Left forelimb (tissue), 1 donor: ENCODE measurements at places on chromosomes 4 and X.

- no peak for DNase-seq
Observed at GRCh38 chrX:123590842-123591486, 141.9 kb downstream of the THOC2 start.

DNA sequence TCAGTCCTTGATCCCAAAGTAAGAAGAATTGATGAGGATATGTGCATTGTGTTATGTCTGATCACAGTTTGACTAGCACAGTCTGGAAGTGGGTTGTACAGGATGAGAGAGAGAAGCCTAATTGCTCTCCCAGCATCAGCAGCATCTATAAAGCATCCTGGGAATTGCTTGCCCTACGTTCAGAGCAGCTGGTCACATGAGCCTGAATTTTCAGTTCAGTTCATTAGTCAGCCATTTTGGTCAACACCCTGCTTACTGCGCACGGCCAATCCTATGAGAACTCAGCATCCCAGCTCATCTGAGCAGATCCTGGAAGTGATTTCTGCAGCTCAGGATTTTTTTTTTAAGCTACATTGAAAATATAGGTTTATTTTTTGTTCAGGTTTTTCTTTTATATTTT, at the start of gene RUFY3:
RUFY3 (plus strand) TSS at position 218 of the 400 bp plus-strand sequence. CDS start 610 bp downstream, outside the sequence.
- no peak for DNase-seq

DNA sequence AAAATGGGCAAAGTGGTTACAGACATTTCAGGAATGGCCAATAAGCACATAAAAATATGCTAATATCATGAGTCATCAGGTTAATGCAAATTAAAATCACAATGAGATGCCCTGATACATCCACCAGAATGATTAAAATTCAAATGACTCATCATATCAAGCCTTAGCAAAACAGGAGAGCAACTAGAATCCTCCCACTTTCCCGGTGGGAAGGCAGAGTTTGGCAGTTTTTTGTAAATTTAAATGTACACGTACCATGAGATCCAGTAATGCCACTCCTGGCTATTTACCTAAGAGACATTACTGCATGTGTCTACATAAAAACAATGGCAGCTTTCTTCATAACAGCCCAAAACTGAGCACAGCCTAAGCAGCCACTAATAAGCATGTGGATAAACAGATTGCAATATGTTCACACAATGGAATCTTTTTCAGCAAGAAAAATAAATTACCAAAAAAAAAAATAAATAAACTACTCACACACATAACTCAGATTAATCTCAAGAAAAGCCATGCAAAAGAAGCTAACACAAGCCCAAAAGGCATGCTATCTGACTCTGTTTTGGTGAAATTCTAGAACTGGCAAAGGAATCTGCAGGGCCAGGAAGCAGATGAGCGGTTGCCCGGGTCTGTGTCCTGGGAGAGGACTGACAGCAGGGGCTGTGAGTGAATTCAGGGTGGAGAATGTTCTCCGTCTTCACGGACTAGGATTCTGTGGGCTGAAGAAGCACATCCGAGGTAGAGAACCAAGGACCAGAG, 48.8 kb downstream of the AFAP1 start:
- DNase-seq, result peak; percentile 58

DNA sequence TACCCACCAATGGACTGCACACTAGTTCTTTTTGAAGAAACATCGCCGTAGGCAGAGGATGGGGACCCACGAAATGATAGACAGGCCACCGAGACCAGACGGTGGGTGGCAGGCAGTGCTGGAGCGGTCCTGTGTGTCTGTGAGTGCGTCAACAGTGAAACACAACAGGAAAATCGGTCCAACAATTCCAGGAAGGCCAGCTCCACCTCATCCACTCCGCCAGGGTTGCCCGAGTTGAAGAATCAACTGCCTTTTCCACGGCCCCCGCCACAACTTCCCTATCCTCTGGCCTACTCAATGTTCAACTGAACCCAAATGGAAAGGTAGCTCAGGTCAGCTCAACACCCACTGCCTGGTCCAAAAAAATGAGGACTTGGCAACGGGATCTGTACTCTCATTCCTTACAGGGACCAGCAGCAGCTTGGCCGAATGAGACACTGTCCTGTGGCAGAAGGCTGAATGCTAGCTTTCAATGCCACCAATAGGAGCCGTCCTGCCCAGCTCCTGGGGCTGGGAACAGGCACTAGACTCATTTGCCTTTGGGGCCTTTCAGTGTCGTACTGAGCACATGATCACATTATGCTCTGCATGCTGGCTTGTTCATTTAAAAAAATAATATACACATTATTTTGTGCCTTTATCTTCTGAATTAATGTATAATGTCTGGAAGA, 43.5 kb downstream of the MID1 start:
- DNase-seq, result no peak

GRCh38 chr4:84957514-84958420, 8.7 kb downstream of the WDFY3 start:
- no peak for DNase-seq

DNA sequence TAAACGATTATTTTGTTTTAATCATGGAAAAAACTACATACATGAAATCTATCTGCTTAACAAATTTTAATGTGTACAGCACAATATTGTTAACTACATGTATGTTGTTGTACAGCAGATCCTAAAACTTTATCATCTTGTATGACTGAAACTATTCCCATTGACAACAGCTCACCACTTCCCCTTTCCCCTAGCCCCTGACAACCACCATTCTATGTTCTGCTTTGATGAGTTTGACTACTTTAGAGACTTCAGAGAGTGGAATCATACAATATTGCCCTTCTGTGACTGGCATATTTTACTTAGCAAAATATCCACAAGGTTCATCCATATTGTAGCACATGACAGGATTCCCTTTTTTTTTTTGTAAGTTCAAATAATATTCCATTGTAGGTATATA, 185.9 kb downstream of the CFAP299 start:
- DNase-seq, result no peak

DNA sequence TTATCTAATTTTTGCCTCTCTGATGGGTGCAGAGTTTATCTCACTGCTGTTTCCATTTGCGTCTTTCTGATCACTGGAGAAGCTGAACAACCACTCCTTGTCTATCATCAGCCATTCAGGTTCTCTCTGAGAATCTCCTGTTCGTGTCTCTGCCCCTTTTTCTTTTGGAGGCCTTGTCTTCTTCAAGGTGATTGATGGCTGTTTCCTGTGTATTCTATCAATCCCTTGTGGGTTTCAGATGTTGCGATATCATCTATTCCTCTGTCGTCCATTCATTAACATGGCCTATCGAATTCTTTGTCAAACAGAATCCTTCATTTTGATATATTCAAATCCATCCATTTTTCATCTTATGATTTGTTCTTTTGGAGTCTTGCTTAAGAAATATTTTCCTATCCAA, 100.3 kb downstream of the FAM53A start:
- DNase-seq, result no peak

- DNase-seq, result no peak
Observed at GRCh38 chrX:49226946-49227345, 6.2 kb downstream of the CACNA1F start.

- no peak for DNase-seq
Observed at GRCh38 chr4:80259012-80259411, 7.5 kb upstream of the FGF5 start.

GRCh38 chrX:119885554-119886428, 9.9 kb upstream of the AKAP14 start:
- no peak for DNase-seq

GRCh38 chr4:961351-962230, 11.8 kb downstream of the DGKQ start:
- DNase-seq, result peak; percentile 60

DNA sequence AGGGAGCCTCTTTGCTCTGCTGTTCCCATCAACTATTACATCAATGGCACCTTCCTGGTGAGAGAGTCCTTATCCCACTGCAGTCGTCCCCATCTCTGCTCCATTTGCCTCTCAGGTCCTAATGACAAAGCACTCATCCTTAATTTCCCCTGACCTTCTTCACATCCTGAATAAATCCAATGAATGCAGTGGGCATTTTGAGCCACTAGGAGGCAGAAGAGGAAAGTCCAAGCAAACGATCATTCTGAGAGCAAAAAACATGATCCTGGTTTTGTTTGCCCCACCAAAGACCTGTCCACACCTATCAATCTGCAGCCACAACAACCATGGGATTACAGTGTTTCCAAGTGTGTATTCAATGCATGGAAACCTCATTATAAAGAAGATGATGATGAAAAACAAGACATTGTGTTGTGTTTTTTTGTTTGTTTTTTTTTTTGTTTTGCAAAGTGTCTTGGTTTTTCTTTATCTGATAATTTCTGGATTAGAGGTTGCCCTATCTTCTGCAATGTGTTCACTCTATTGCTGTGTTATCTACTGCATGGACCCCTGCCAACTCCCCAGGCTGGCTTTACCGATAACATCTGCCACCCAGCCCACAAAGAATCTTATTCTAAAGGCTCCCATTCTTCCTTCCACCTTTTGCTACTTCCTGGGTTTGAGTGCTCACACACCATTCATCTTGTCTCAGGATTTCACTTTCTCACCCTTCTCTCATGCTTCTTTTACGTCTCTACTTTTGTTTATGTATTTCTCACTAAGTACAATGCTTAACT, 207.2 kb downstream of the NLGN4X start:
- DNase-seq, result no peak

DNA sequence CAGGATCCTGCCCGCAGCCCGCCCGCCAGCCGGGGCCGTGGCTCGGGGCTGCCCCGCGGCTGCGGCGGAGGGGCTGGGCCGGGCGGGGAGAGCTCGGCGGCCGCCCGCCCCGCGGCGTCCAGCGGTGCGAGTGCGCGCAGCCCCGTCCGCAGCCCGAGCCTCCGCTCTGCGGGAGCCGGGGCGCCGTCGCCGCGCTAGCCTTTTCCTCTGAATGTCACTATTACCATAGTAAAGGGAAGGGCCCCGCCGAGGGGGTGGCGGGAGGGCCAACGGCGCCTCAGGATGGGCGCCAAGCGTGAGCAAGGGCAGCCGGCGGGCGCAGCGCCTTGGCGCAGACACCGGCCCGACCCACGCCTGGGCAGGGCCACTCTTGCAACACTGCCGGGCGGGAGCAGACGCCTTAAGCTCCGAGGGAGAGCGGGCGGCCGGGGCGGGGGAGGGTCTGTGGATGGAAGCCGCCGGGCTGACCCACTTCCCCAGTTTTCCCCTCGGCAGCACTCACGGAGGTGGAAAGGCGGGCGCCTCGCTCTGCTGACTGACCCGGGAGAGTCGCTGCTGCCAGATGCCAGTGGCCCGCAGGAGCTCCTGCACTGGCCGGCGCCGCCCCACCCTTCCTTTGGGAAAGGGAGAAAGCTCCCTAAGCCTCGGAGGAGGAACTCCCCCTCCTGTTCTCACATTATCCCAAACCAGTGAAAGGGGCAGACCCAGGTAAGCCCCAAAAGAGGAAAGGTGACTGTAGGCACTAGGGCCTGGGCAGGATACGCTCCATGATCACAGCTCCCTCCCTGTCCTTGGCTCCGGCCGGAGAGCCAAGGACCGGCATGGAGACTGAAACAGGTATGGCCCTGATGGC, 329.4 kb downstream of the HNRNPD start:
- DNase-seq, result peak; percentile 82

GRCh38 chr4:67550451-67550850, 5.1 kb upstream of the CENPC start:
- no peak for DNase-seq

DNA sequence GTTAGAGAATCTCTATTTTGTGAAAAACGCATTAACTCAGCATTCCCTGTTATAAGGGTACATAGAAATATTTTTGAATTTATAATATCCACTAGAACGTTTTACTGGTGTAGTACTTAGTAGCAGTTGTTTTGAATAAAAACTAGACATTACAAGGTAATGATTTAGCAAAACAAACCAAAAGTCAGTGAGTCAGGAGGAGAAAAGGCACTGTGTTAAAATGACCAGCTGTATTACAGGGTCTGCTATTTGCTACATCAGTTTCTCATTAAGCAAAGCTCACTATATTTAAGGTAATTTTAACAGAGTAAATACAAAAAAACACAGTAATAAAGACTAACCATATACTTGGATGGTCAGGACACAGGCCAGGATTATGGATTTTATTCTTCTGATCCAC, 152.8 kb downstream of the RASL11B start:
- no peak for DNase-seq

DNA sequence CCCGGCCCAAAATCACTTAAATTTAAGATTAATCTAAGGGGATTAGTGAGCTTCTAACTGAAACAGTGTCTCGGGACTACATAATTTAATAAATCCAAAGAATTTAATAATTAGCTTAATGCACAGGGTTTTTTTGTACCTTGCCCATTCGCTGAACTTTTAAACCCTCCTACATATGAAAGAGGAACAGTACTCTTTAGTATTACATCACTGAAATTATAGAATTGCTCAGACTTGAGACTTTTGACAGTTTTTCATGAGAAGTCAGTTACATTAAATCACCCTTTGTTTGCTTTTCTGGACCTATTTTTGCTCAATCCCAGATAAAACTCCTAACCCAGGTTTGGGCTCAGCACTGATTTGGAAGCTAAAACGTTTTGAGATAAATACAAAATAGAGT, 2.4 kb upstream of the TADA2B start:
- DNase-seq, result no peak

DNA sequence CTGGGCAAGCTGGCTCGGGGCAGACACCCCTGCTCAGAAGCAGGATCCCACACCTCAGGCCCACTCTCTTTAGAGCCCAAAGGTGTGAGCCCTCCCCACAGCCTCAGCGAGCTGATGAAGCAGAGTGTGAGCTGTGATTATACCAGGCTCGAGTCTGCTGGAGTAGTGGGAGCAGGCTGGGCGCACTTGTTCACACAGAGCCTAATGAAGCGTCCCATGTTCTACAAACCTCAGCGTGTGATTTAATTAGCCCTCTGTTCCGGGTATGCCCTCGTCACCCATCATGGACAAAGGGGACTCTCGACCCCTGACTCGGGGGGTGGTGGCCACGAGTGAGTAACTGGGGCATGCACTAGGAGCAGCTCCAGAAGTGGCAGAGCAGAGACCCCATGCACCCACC, 62.3 kb downstream of the PPP2R2C start:
- no peak for DNase-seq

DNA sequence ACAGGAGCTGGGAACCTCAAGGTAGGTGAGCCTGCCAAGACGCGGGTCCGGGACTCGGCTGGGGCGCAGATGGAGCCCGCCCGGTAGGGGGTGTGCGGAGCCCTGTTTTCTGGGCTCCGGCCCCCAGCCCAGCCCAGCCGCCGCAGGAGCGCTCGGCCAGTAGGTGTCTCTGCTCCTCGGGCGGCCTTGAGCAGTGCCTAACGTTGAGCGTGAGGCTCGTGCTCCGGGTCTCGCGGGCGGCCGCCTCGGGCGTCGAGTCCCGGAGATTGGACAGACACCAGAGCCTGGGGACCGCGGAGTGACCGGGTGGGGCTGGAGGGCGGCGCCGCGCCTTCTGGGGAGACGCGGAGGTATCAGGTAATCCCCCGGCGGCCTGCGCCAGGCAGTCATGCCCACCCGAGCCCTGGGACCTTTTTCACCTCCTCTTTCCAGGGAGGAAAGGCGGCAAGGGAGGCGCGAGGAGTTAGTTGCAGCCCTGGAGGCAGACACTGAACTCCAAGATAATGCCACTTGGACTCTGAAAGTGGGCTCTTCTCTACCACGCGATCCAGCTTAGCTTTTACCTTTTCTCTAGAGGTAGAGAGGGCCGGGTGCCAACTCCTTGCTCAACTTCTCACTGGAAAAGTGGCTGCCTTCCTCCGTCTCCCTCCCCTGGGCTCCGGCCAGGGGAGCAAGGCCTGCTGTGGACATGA, 14.5 kb upstream of the FGG start:
- DNase-seq, result peak; percentile 72
